GM12864 (cell line): ENCODE measurements at places on chromosomes 6 and 20.

GRCh38 chr6:110946498-110946897, 12.0 kb upstream of the GTF3C6 start:
- DNase-seq: no peak

DNA sequence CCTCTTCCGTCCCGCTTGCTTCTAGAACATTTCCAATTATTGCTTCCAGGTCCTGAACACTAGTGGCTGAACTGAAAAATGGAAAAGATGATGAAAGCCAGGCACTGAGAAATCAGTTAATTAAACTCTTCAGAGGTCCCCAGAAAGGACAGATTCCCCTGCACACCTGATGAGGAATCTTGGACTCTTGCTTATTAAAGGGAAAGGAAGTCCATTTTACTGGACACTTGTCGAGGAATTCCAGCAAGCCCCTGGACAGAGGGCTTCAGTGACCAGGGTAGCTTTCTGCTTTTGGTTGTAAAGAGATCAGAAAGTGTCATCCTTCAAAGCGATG, 47.8 kb upstream of the CDYL start:
- DNase-seq: no peak

GRCh38 chr20:41329435-41330342, 10.9 kb upstream of the LPIN3 start:
- peak; percentile 33 for DNase-seq

DNA sequence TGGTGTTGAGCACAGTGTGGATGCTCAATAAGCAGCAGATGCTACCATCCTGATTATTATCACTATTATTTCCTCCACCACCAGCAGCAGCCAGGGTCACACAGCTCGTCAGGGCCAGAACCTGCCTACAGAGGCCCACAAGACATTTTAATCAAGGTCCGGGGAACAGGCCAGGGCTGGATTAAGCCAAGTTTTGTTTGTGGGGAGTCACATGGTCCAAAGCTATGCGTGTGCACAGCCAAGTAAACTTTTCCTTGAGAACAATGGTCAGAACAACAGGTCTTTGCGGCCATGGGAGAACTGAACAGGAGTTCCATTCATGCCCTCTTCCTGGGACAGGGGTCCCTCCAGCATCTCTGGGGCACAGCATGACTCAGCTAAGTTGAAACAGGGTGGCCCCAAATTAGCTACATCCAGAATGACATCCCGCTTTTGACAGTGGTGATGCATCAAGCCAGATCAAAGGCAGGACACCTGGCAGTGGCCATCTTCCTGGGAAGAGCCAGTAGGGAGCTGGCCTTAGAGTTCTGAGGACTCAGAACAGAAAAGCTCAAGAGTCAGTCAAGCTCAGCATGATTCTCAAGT, 11.7 kb downstream of the SNTA1 start:
- no peak for DNase-seq

GRCh38 chr20:59782986-59783640, 150.3 kb downstream of the SYCP2 start:
- peak; percentile 19 for DNase-seq

- no peak for DNase-seq
Measured at GRCh38 chr6:36491378-36491965, 48.7 kb downstream of the KCTD20 start.

- peak; percentile 76 for DNase-seq
Measured at GRCh38 chr6:155171109-155171746, 92.6 kb upstream of the CLDN20 start.

DNA sequence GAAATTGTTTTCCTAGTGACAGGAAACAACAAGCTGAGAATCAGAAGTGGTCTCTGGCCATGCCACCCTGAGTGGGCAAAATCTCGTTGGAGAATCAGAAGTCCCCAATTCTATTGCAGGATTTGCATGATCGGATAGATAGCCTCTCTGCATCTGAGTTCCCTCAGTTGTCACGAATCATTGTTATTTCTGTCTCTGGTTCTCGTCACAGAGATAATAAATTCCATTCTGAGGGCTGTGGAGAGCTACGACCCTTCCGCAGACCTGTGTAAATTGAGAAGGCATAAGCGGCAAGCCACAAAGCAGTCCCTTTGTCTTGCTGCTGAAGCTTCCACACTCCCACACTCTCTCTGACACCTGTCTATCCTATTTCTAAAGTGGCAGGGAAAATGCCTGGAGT, 102.4 kb upstream of the CNR1 start:
- no peak for DNase-seq

GRCh38 chr6:169913096-169913638, 161.7 kb downstream of the ERMARD start:
- no peak for DNase-seq

- DNase-seq: no peak
Measured at GRCh38 chr6:97023982-97024381, 99.5 kb downstream of the KLHL32 start.

- DNase-seq: peak; percentile 2
Measured at GRCh38 chr6:40845553-40845952, 193.5 kb downstream of the UNC5CL start.

DNA sequence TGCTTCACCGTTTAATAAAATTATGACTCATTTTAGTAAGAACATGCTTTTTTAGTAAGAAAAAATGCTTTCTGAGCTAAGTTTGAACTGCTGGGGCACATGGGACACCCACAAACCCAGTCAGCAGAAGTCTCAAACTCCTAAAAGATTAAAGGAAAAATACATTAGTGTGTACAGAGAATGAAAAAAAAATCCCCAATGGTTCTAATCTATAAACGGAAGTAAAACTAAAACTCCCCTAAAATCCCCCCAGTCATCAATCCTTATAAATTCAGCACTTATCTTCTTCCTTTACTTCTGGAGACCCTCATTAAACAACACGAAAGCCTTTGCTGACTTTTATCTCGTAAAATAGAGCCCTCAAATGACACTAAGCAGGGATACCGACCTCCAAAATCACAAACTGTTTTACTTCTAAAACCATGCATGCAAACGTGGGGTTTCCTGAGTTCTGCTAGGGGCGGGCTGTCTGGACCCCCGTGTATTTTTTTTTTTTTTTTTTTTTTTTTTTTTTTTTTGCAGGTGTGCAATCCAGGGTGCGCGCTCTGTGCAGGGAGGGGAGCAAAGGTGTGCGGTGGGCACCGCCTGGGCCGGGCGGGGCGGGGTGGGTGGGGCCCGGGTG, 1.1 kb upstream of the MYB start:
- no peak for DNase-seq
